GM19239 (cell line): ENCODE measurements at places on chromosomes 6 and 20.

GRCh38 chr6:26501482-26501986 is 1.4 kb downstream of the BTN1A1 start:
- DNase-seq = peak; percentile 13

DNA sequence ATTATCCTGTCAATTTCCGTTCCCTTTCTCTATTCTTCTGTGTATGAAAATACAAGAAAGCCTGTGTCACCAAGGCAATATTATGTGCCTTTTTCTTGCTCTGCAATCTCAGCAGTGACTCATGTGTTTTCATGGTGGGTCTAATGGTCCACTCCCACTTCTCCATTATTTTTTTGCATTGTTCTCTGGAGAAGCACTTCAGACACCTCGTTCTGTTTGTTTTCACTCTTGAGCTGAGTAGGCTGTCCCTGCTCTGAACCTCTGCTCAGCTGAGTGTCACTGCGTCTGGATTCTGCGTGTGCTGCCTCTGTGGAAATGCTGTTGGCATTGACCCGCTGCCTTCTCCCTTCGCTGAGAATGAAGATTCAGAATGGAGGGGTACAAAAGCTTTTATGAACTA is 230.6 kb downstream of the TMEM242 start:
- no peak for DNase-seq

GRCh38 chr6:786946-787763 is 94.2 kb upstream of the EXOC2 start:
- DNase-seq = peak; percentile 22

GRCh38 chr6:24723270-24723669 is 4.3 kb upstream of the C6orf62 start:
- DNase-seq = no peak

DNA sequence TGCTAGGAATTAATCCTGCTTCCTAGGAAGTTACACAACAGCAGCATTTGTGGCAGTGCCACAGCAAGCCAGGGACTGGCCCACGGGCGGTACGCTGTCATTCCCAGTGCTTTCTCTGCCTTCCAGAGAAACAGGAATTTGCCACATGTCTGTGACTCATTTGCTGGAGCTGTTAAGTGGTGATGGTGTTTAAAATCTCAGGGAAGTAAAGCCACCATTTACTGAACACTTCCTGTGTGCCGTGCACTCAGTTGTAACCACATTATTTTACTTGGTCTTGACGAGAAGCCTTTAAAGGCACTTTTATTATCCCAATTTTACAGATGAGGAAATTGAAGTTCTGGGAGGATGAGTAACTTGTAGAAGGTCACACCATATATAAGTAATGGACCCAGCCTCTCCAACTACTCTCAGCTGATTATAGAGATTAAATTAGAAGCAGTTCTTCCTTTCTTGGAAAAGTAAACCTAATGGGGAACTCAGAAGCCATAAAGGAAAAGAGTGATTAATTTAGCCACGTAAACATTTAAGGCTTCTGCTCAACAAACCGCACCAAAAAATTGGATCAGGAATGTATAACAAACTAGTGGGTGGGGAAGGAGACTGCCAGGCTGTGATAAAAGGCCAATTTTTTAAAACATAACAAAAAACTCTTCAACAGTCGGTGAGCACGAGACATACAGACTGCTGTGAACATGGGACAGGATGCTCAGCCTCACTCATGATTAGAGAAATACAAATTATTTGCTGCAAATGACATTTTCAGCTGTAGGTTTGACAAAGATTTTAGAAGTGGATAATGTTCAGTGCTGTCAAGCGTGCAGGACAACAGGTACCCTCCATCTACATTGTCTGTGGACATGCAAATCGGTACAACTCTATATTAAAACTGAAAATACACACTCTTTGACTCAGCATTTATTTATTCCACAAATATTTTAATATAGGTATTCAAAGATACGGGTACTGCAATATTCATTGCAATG is 311.2 kb downstream of the NRN1 start:
- no peak for DNase-seq

- DNase-seq = no peak
Measured at GRCh38 chr20:61331543-61331942, 79.5 kb downstream of the CDH4 start.

DNA sequence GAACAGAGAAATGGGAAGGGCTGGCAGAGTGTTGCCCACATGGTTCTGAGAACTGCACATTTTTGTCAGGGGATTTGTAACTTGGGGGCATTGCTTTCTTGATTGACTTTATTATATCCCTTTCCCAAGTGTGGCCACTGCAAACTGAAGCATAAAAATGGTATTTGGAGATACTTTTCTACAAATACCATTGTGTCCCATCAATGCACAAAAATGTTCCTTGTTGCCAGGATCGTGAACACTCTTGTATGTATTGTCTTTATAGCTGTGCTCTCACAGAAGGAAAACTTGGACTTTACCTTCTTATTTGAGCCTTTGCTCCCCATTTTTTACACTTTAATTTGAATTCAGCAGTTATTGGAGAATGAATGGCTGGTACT is 57.1 kb upstream of the C20orf144 start:
- DNase-seq = no peak

GRCh38 chr6:134706806-134707205 is 243.1 kb downstream of the ALDH8A1 start:
- no peak for DNase-seq

GRCh38 chr6:112249489-112249888 is 4.9 kb downstream of the LAMA4 start:
- no peak for DNase-seq

DNA sequence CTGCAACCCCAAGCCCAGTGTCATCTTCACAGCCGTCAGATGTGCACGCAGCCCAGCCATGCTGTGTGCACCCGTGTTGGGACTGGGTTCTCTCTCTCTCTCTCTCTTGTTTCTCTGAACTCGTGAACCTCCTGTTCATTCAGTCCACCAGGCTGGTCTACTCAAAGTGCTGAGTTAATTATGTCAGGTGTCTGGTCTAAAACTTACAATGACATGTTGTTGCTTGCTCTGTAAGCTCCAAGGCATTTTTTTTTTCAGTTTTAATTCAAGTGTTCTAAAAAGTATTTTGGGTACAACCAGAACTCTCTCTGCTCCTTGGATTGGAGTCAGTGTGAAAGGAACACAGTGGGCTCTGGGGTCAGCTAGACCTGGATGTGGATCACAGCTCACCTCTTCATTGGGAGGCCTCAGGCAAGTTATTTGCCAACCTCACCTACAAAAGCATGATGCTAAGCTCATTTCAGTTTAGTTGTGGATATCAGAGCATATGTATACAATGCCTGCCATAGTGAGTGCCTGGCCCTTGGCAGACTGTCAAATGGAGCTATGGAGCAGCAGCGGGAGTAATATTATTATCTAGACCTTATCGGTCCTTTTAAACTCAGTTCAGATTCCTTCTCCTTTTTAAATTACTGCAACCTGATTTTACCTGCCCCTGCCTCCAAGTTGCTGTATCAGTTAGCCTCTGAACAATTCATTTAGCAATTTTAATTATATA is 59.5 kb downstream of the PLEKHG1 start:
- DNase-seq = no peak

DNA sequence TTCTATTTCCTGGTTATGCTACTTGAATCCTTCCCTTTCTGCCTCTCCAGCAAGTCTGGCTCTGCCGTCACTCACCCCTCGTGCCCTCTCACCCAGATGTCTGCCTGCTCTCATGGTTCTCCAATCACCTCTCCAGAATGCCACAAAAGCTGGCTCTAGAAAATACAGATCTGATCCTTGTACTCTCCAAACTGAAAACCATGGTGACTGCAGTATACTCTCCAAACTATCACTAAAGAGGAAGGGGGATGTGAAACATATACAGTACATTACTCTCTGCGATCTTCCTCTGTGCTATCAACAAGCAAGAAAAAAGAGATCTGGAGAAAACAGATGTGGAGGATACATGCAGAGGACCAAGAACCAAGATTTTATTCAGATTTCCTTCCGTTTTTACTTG is 91.1 kb downstream of the ATXN1 start:
- DNase-seq = no peak

DNA sequence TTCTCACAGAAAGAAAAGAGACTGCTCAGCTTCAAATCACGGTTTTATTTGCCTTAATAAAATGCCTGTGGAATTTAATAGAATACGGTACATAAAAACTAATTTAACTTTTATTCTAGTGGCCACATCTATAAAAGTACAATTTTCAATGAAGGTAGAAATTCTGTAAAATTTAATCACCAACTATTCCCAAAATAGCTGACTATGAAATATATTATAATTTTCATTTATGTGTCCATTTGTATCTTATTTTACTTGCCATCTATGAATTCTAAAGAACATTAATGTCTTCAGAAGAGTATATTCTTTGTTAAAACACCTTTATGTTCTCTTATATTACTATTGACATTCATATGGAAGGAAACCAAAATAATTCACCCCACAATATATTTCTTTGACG is 192.6 kb downstream of the BTBD3 start:
- DNase-seq = no peak

- DNase-seq = no peak
Measured at GRCh38 chr6:32210191-32210601, 13.7 kb downstream of the NOTCH4 start.

GRCh38 chr6:108114841-108115597 is 40.5 kb upstream of the OSTM1 start:
- no peak for DNase-seq

- DNase-seq = no peak
Measured at GRCh38 chr20:51412951-51413481, 129.5 kb downstream of the NFATC2 start.

DNA sequence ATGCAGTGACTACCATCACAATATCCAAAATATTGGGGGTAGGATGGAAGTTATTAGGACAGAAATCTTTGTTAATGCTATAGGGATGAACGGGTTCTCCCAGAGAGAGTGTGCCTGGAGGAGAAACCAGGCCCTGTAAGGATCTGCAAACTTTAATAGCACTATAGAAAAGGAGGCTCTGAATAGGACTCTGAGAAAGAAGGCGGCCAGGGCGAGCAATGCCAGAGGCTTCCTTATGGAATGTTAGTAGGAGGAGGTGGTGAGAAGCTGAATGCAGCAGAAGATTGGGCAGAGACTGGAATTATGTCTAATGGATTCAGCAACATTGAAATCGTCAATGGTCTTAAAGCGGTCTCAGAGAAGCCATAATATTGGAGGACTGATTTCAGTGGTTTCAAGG is 84.6 kb upstream of the SYNDIG1 start:
- no peak for DNase-seq

DNA sequence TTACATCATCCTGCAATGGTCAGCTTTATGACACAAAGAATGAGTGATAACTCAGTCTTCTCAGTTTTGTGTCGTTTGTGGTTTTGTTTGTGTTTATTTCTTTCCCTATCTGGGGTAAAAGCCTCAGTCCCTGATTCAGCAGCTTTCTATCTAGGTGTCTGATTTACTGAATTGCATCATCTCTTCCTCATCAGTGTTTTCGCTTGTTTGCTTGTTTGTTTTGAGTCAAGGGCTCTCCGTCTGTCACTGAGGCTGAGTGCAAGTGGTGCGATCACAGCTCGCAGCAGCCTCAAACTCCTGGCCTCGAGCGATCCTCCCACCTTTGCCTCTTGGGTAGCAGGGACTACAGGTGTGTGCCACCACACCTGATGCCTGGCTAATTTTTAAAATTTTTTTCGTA is 548.9 kb downstream of the PRKN start:
- DNase-seq = no peak

- no peak for DNase-seq
Measured at GRCh38 chr20:32454164-32455145, 96.3 kb downstream of the ASXL1 start.

- no peak for DNase-seq
Measured at GRCh38 chr6:36944650-36945049, 9.9 kb upstream of the PI16 start.

GRCh38 chr6:119506631-119507174 is 157.1 kb upstream of the MAN1A1 start:
- DNase-seq = no peak

GRCh38 chr20:9912858-9913434 is 74.1 kb upstream of the PAK5 start:
- no peak for DNase-seq

- peak; percentile 13 for DNase-seq
Measured at GRCh38 chr6:57108691-57109090, 18.7 kb downstream of the ZNF451 start.

- DNase-seq = no peak
Measured at GRCh38 chr20:49603209-49603627, 35.3 kb upstream of the PTGIS start.

- no peak for DNase-seq
Measured at GRCh38 chr20:63092660-63093215, 86.0 kb upstream of the BHLHE23 start.

DNA sequence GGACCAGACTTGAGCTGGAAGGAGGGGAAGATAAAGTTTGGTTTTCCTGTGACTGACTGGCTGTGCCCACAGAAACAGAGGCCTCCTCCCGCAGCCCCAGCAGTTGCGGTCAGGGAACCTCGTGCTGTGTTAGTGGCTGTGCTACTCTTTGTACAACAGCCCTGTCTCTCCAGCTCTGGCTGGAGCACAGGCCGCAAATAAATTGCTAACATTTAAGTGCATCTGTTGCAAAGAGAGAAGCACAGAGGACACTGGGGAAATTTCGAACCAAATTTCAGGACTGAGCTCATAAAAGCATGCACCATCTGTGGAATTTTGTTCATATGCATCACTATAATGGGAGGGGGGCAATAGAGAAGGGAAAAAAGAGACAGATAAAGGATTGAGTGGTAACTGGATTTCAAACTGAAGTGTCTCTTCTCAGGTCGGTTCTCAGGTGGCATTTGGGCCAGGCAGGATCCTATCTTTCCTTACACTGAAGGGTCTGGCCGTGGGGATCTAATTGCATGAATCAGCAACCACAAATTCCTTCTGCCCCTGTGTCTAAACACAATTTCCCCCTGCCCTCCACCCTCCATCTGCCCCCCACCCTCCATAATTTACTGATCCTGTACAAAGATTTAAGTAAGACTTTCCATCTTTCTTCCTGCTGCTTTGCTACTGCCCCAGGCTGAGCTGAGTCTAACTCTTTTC is 88.9 kb upstream of the ATXN1 start:
- DNase-seq = no peak

DNA sequence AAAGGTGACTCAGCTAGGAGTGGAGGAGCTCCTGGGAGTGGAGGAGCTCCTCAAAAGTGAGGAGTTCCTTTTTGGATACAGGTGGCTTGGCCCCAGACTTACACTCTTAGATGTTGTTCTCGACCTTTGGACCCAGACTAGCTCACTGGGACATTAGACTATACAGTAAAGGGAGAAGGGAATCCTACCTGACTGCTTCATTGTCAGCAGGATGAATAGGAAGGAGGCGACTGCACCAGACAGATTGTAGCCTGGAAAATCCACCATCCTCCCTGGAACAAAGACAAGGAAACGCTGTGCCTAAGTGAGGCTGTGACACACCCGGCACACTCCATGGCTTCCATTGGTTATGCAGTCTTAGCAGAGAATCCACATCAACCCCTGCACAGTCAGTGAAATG is at the start of gene BTNL2:
BTNL2 (minus strand) TSS at position 325 of the 400 bp plus-strand sequence; CDS start at position 267, 58 bp downstream.
- DNase-seq = no peak
